ENCODE measurements at places on chromosomes 1 and 21.

- peak; percentile 59 for DNase-seq
Observed at GRCh38 chr1:154962156-154962749, 671 bp upstream of the PYGO2 start.

GRCh38 chr1:19644395-19644680 is 227 bp downstream of the NBL1 start:
- no peak for DNase-seq

DNA sequence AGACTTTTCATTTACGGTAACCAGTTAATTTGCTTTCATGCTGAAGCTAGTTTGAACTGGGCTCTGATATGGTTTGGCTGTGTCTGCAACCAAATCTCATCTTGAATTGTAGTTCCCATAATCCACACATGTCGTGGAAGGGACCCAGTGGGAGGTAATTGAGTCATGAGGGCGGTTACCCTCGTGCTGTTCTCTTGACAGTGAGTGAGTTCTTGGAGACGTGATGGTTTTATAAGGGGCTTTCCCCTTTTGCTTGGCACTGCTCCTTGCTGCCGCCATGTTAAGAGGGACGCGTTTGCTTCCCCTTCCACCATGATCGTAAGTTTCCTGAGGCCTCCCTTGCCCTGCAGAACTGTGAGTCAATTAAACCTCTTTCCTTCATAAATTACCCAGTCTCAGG is 10.3 kb upstream of the FHAD1 start:
- no peak for DNase-seq

DNA sequence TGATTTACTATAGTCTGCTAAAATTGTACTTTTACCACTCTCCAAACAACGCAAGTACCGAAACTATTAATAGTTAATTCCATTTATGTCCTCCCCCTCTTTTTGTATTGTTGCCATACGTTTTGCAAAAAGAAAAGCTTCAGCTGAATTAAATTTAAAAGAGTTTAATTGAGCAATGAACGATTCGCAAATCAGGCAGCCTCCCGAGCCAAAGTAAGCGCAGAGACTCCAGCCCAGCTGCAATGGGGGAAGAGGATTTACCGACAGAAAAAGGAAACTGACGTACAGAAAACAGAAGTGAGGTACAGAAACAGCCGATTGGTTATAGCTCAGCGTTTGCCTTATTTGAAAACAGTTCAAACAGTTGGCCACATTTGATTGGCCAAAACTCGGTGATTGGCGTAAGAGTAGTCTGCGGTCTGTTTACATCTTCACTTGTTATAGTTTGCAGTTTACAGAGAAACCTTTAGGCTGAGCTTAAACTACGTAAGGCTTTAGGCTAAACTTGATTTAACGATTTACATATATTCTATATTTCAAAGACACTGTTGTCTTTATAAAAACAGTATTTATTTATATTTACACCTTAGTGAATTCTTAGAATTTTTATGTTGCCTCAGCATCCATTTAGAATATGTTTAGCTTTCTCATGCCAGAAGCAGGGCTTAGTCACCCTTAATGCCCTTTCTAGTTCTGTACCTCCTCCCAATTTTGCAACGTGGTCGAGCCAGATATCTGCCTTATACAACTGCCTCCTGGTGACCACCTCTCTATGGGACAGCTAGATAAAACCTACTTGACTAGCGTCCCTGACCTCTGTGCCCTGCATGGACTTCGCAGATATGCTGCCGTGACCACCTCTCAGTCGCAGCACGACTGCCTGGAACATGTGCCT is 23.8 kb downstream of the CR1 start:
- peak; percentile 82 for DNase-seq

DNA sequence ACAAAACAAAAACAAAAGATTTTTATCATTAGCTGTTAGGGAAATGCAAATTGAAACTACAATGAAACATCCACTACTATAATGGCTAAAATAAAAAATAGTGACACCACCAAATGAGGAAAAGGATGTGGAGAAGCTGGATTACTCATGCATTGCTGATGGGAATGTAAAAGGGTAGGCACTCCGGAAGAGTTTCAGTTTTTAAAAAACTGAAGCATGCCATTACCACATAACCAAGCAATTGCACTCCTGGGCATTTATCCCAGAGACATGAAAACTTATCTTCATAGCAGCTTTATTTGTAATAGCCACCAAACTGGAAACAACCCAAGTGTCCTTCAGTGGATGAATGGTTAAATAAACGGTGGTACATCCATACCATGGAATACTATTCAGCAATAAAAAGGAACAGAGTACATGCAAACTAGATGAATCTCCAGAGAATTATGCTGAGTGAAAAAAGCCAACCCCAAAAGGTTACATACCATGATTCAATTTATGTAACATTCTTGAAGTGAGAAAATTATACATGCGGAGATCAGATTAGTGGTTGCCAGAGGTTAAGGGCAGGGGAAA is 14.5 kb upstream of the CFAP298 start:
- no peak for DNase-seq

DNA sequence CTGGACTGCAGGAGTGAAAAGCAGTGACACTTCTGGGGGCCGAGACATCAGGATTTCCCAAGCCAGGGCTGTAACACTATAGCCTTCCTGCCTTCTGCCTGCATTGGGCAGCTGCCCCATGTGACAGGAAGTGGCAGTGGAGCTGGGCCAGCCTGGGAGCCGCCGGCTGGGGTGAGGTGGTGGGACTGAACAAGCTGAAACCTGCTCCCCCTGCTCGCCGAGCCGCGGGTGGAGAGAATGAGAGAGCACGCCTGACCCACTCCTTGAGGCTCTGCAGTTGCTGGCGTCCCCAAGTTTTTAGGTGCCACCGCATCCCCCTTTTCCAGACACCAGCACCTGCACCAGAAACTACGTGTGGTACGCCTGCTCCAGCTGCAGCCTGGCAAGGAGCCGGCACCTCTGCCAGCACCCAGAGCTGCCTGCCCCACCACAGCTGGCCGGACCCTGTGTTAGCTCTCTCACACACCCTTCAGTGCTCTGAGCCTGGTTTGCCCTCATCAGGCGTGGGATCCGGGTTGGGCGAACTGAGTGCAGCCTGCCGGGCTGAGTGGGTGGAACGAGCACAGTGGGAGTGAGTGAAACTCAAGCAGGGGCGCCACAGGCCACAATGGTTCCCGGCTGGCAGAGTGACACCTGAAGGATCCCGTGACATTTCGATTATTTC is 119.4 kb downstream of the AKT3 start:
- peak; percentile 79 for DNase-seq

DNA sequence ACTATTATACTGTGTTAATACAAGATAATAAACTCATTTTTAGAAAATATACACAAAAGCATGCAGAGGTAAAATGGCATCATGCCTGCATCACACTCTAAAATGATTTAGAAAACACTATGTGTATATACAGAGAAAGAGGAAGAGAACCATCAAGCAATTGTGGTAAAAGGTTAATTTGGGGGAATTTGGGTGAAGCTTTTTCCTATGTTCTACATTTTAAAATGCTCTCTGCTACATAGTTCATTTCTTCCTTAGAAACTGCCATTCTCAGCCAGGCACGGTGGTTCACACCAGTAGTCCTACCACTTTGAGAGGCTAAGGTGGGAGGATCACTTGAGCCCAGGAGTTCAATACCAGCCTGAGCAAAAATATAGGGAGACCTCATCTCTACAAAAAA is 44.1 kb downstream of the GON4L start:
- no peak for DNase-seq

DNA sequence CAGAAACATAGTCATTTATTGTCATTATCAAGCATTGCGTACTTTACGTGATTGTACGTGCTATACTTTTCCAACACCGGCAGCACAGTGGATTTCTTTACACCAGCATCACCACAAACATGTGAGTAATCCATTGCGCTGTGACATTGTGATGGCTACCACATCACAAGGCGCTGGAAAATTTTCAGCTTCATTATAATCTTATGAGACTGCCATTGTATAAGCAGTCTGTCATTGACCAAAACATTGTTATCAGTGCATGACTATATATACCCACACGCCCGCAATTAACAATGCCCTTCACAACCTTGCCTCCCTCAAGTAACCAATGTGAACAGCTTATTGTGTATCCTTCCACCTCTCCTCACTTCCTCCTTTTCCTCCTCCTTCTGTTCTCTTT is 137.6 kb downstream of the ZZZ3 start:
- no peak for DNase-seq

- DNase-seq, result no peak
Observed at GRCh38 chr1:8864713-8865344, 13.7 kb downstream of the ENO1 start.

DNA sequence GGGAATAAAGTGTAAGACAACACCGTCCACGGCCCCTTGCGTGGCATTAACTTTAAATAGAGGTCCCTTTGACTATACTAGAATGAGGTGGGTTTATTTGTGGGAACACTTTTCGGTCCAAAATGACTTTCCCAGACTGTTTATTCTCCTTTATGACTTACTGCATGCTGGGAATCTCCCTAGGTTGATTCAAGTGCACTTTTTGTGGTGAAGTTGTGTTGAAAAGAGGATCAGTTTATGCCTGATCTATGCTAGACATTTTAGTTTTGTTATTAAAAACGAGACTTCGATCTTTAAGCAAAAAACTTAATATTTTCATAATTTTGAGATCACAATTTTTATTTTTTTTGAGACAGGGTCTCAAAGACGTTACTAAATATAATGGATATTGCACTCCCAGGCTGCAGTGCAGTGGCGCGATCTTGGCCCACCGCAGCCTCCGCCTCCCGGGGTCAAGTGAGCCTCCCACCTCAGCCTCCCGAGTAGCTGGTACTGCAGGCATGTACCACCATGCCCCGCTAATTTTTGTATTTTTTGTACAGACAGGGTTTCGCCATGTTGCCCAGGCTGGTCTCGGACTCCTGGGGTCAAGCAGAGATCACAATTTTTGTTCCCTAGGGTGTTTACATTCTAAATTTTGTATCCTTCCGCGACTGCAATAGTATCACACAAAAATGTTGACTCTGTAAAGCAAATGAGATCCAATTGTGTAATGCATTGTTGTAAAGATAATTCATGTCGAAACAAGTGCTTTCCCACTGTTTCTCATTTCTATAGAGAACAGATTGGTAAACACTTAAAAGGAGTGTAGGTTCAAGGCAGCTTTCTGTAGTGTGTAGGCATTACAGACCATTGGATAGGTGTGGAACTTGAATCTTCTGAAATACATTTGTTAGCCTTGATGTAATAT is 1.6 kb downstream of the CDC42 start:
- DNase-seq, result no peak

DNA sequence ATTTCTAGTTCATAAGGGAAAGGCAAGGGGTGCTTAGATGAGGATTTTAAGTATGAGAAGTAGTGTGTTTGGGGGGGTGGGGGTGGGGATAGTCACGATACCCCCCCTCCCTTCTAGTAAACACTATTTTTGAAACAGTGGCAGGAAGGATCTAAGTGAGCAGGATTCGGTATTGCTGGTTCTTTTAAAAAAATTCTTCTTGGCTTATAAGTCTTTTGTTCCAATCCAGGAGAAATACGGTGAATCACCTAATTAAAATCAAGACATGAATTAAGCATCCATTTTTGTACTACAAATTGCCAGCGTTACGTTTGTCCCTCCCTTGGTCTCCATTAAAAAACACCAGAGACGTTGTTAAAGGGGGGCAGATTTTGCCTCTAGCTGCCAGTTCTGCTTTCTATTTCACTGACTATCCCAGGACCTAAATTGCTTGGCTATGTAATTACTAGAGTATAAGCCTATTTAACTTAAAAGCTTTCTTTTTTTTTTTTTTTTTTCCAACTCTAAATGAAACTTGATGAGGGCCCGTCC is 911 bp downstream of the LMO4 start:
- DNase-seq, result no peak

DNA sequence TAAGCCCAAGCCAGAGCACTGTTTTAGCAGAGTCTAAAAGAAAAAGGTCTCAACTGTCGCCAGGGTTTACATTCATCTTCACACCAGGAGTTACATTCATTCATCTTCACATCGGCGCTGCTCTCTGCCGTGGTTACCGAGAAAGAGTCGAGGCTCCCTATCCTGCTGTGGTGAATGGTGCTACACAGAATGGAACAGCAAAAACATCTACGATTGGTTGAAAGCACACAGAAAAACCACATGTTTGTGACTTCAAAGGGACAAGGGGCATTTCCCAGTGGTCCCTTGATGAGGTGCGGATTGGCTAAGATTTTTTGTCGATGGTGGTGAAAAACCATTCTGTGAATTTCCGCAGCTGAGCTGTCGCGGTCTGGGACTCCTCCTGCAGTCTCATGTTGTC is 231.1 kb downstream of the SIPA1L2 start:
- no peak for DNase-seq

- DNase-seq, result no peak
Observed at GRCh38 chr21:45035477-45035848, 38.9 kb upstream of the ADARB1 start.

DNA sequence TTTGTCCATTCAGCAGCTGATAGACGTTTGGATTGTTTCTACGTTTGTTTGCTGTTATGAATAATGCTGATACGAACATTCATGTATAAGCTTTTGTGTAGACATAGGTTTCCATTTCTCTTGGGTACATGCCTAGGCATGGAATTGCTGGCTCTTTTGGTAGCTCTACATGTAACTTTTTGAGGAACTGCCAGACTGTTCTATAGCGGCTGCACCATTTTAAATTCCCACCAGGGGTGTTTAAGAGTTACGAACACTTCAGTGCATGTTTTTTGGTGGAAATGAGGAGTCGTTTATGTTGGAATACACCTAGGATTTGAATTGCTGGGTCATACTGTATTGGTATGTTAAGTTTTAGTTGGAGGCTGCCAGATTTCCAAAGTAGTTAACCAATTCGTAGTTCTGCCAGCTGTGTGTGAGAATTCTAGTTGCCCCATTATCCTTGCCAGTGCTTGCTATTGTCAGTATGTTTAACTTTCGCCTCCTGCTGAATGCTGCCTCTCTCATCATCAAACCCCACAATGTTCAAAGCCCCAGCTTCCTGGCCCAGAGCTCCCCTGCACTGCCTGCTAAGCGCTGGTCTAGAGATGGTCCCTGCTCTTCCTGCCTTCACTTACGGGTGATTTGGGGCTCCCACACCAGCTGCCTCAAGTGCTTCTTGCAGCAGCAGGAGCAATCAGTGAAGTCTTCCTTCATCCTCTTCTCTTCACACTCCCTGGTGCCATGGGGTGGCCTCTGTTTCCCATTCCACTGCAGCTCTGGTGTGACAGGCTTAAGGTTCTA is 81.0 kb downstream of the MAN1C1 start:
- no peak for DNase-seq

DNA sequence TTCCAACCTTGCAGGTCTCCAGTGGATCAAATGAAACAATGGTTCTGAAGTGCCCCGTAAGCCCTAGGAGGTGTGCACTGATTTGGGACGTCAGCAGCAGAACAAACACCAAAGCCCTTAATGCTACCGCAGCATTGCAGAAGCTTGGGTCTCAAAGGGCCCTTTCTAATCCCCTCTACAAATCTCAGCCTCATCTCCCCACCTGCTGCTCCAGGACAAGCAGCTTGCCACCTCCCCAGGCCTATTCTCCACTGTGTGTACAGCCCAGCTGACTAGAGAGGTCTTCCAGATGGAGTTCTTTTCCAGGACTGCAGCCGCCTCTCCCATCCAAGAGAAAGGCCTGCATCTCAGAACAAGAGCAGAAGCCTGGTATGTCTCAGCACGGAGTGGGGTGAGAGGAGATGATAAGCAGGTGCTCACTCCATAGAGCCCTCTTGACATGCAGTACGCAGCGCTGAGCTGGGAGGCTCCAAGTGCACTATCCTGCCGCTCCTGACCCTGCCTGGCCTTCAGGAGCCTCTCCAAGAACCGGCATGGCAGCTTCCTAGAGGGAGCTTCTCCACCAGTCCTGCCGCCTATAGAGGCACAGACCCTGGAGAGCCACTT is 46.3 kb downstream of the MRPL37 start:
- no peak for DNase-seq
